ENCODE measurements at places on chromosomes 5 and 9.
A peak's percentile ranks its signal among the peaks of the same experiment; 100 is the strongest.

DNA sequence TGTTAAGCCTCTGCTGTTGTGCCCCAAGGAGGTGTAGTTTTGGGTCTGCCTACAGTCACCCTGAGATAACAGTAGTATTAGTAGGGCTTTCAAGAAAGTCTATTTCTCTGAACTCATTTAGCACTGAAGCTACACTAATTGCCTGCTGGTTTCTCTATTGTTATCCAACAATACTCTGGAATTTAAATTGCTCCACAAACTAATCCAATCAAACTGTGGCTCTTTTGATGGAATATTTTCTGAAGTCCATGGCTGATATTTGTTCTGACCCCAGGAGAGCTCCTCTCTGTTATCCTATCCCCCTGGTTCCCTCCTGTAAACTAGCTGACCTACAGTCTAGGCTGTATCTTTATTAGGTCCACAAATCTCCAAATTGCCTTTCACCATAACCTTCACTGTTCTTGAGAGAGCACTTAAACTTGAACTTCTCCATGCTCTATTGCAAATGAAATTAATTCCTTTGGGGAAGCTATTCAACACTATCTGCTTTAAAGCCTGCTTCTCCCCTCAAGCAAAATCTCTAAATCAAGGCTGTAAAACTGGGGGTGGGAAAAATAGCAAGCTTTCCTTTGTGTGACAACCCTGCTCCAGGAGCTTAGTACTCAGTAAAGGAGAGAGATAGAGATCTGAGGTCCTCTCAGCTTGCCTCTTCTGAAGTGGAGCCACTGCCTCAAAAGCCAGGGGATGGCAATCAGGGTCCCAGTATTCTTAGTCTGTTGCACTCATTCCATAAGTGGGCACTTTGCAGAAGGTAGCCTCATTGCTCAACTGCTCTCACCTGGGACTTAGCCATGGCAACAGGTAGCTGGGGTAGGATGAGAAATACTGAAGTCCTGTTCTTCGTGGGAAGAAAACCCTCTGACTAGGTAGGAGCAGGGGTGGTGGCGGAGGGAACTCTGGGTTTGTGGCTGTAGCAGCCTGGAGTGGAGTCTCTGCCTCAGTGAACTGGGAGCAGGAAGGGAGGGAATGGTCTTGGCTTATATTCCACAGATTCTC is 110.9 kb downstream of the MACIR start:
- no peak for DNase-seq

- no peak for DNase-seq
Observed at GRCh38 chr5:9782826-9783560, 152.8 kb upstream of the TAS2R1 start.

GRCh38 chr9:131674425-131675421 is 65.2 kb downstream of the RAPGEF1 start:
- no peak for DNase-seq

DNA sequence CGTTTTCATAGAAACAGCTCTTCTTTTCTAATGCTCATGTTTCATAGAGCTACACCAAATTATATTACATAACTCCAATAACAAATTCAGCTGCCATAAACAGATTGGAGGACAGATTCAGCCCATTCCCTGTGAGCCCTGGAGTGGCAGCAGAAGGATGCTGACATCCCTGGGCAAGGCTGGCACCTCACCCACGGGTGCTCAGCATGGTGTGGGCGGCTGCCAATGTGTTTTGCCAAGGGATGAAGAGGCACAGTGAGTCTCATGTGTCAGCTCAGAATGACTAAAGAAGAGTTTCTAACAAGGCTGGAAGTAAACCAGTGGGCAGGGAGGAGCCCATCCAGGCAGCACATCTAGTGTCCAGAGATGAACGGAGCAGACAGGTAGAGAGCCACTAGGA is 127.1 kb upstream of the ICE1 start:
- DNase-seq = no peak

DNA sequence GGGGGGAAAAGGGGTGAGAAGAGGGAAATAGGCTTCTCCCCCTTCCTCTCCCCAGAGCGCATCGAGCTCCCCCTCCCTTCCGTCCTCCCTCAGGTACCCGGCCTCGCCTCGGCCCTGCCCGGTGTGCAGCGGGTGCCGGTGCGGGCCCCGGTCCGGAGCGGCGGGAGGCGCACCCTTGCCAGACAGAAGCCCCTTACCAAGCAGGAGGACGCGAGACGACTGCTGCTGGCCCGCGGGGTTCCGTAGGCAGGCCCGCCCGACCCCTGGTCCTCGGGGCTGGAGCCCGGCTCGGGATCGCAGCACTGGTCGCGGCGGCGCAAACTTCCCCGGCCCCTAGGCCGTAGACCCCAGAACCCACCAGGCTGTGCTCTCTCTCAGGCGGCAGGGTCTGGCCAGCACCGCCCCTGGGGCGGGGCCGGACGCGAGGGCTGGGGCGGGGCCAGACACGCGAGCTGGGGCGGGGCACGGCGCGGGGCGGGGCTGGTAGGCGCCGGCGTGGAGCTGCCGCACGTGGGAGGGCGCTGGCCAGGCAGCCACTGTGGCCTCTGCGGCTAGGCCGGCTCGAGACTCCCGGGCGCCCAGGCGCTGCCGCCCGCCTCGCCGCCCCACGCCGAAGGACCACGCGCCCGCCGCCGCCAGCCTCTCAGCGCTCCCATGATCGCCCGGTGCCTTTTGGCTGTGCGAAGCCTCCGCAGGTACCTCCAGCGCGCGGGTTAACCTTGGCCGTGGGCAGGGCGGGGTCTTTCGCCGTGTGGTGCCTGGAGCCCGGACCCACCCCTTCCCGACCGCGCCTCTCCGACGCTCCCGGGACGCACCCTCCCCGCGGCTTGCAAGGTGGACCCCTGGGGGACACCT is at the start of the genes NLN and SGTB:
NLN (plus strand) TSS at position 486 of the 855 bp plus-strand sequence; CDS start at position 655, 169 bp downstream.
SGTB (minus strand) TSS at position 390 of the 855 bp plus-strand sequence. CDS start 1,302 bp downstream, outside the sequence.
- peak; percentile 92 for DNase-seq

- no peak for DNase-seq
Observed at GRCh38 chr5:36383942-36384341, 82.2 kb upstream of the RANBP3L start.
